AG09319 (cell line): ENCODE measurements at places on chromosomes 5 and 9.

DNA sequence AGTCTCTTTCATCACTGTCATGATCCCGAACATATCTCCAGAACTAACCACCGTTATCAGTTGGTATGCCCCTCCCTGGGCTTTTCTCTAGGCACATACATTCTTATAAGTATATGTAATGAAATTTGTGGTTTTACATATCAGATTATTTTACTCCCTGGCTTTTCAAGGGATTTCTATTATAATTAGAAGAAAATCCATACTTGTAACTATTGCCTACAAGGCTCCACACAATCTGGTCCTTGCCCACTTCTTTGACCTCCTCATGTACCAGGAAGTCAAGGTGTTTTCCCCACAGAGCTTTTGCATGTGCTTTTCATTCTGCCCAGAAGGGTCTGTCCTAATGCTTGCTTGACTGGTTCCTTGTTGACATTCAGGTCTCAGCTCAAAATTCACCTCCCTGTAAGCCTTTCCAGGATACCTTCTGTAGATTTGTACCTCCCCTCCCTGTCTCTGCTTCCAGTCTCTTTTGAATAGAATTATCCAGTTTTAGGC is 33.6 kb upstream of the HSD17B4 start:
- DNase-seq = no peak

- no peak for DNase-seq
Measured at GRCh38 chr9:125969868-125970267, 222.7 kb downstream of the PBX3 start.

- no peak for DNase-seq
Measured at GRCh38 chr5:83817591-83817990, 96.9 kb upstream of the HAPLN1 start.

DNA sequence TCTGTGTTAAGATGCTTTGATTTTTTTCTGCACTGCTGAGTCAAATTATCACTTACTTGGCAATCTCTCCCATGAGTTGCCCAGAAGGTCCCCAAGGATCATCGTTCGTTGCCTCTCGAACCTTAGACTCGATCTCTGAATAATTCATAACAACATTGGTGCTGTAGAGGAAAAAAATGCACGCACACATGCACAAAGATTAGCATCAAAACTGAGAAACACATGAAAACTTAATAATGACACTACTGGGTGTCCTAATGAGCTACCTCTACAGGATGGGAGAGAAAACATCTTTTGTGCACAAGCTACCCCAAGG is 41.6 kb downstream of the CLINT1 start:
- DNase-seq = no peak

DNA sequence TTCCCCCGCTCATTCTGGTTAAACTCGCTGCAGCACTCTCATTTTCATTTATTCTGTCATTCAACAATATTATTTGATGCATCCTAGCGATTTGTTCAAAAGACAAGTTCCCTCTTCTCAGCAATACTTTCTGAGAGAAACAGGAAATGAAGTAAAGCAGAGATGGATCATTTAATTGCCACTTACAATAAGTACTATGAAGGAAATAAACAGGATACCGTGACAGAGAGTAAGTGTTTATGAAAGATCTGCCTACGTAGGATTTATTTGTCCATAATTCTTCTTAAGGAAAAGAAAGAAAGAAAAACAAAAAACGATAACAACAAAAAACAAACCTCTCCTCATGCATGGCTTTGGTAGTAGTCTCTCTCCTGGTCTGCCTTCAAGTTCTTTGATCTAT is 406.8 kb upstream of the ZNF608 start:
- no peak for DNase-seq

GRCh38 chr5:93777620-93778019 is 36.2 kb upstream of the POU5F2 start:
- no peak for DNase-seq

GRCh38 chr9:79329861-79330260 is 241.9 kb upstream of the TLE4 start:
- DNase-seq = no peak

- no peak for DNase-seq
Measured at GRCh38 chr5:74408150-74409043, 232.1 kb downstream of the ENC1 start.

- no peak for DNase-seq
Measured at GRCh38 chr5:54206580-54207229, 103.7 kb downstream of the ARL15 start.

DNA sequence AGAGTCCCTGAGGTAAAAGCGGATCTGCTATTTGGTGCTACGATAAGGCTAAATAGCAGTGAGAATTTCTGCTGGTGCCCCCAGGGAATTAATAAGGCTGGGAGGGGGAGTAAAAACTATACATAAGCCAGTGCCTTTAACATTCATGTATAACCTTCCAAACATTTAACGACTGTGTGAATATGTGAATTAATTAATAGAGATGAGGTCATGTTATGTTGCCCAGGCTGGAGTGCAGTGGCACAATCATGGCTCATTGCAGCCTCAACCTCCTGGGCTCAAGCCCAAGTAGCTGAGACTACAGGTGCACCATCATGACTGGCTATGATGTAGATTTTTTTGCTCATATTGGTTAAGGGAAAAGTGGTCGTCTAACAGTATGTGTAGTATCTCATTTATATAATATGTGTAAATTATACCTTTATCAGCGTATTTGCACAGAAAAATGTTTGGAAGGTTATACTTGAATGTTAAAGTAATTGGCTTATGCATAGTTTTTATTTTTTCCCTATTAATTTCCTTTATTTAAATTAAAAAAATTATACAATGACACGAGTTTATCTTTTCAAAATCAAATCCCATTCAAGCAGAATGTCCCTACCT is 64.6 kb downstream of the EHMT1 start:
- DNase-seq = no peak

DNA sequence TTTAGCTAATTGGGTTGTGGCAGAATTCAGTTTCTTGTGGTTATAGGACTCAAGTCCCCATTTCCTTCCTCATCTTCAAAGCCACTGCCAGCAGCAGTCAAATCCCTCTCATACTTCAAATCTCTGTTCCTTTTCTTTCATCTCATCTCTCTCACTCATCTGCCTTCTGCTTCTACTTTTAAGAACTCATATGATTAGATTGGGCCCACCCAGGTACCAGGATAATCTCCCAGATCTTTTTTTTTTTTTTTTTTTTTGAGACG is 8.0 kb upstream of the REEP5 start:
- no peak for DNase-seq

- DNase-seq = no peak
Measured at GRCh38 chr5:31086839-31087415, 106.6 kb upstream of the CDH6 start.

- no peak for DNase-seq
Measured at GRCh38 chr5:34530637-34531036, 125.5 kb upstream of the RAI14 start.

GRCh38 chr5:15643731-15644130 is 143.8 kb downstream of the FBXL7 start:
- DNase-seq = no peak

GRCh38 chr9:104568868-104569267 is at the start of gene OR13C8:
Gene OR13C8 (plus strand): TSS chr9:104569168. CDS start chr9:104569168, 0 bp downstream.
- DNase-seq = no peak

GRCh38 chr5:177301503-177302165 is 1.9 kb downstream of the RAB24 start:
- DNase-seq = no peak

- DNase-seq = no peak
Measured at GRCh38 chr9:114883709-114884108, 46.7 kb downstream of the TNFSF8 start.

- no peak for DNase-seq
Measured at GRCh38 chr5:14177634-14178033, 34.5 kb downstream of the TRIO start.

DNA sequence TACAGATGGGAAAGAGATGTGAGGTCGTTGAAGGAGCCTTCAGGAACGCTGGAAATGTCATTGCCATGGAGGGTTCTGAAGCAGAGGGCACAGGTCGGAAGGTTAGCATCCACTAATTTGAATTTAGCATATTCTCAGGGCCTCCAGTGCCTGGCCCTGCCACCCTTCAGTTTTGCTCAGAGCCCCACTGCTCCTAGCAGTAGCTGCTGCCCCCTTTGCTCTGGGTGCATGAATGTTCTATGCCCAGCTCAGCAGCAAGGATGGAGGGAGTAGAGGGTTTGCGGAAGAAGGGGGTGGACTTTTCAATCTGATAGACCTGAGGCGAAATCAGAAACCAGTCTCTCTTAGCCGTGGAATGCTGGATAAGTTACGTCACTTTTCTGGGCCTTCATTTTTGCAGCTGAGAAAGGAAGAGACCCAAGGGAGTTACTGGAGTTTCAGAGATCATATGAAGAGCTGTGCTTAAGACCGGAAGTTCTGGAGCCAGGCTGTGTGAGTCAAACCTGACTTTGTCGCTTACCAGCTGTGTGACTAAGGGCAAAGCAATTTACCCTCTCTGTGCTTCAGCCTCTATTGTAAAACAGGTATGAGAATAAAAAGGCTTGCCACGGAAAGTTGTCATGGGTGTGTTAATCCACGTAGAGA is 133.2 kb upstream of the PANK3 start:
- DNase-seq = peak; percentile 80

DNA sequence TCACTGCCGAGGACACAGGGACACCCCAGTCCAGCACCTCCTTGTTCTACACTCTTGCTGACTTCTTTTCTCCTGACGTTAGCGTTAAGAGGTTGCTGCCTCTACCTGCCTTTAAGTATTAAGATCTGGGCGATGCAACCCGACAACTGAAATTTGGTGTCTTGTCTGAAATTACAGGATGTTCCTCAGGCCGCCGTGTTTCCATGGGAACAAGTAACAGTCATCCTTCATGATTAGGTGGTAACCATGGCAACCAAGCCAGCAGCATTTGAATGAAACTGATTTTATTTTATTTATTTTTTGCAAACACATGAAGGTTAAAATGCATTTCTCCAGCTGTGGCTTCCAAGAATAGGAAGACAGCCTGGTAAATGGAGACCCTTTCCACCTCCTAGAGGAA is 20.8 kb downstream of the DAB2IP start:
- DNase-seq = no peak

- DNase-seq = no peak
Measured at GRCh38 chr5:60488466-60489130, 211.4 kb downstream of the DEPDC1B start.

DNA sequence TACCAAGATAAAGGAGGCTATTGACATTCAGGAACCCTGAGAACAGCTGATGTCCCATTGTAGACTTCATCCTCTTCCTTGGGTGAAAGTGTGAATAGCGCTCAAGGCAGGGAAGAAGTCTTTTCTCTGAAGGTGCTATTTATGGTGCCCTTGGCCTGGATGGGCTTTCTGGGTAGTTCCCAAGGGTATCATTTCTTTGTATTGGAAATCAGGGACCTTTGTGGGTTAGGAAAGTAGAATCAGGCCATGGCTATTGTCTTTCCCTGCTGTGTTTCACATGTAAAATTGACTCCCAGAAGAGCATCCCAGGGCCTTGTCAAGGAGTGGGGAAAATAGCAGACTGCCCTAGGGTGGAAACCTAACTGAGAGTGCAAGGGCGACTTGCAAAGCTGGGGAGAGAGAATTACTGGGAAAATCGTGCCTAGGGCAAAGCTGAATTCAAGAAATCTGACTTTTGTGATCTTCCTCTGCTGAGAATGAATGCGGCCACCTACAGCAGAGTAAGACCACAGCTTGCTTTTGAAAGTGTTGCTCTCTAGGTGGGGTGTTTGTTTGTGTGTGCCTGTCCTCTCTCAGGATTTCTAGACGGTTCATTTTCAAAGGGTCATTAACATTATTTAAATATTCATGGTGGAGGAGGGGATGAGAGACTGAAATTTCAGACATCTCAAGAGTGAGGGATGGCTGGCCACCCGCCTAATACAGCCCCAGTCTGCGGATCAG is 160.6 kb downstream of the C9orf152 start:
- no peak for DNase-seq

GRCh38 chr9:129761901-129762369 is 9.1 kb upstream of the PTGES start:
- DNase-seq = no peak

GRCh38 chr5:13470263-13470662 is 474.2 kb downstream of the DNAH5 start:
- DNase-seq = no peak

- no peak for DNase-seq
Measured at GRCh38 chr5:170273968-170274710, 23.4 kb downstream of the LCP2 start.

- DNase-seq = no peak
Measured at GRCh38 chr9:121262423-121262822, 5.5 kb upstream of the GSN start.

- no peak for DNase-seq
Measured at GRCh38 chr9:27581826-27582225, 8.5 kb upstream of the C9orf72 start.

DNA sequence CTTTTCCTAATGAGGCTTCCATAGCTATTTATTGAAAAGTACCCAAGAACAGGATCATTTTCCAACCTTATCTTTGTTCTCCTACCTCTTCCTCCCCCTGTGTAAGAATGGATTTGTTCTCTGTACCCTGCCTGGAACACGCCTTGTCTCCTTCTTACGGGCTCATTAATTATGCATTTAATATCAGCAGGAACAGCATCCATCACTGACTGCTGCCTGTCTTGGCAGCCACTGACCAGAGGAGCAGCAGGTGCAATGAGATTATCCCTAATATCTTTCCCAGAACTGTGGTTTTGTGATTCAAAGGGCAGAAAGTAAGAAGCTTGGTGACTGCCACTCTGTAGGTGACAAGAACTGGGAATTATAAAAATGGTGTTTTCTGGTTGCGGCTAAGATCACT is 19.3 kb upstream of the INSYN2B start:
- no peak for DNase-seq

DNA sequence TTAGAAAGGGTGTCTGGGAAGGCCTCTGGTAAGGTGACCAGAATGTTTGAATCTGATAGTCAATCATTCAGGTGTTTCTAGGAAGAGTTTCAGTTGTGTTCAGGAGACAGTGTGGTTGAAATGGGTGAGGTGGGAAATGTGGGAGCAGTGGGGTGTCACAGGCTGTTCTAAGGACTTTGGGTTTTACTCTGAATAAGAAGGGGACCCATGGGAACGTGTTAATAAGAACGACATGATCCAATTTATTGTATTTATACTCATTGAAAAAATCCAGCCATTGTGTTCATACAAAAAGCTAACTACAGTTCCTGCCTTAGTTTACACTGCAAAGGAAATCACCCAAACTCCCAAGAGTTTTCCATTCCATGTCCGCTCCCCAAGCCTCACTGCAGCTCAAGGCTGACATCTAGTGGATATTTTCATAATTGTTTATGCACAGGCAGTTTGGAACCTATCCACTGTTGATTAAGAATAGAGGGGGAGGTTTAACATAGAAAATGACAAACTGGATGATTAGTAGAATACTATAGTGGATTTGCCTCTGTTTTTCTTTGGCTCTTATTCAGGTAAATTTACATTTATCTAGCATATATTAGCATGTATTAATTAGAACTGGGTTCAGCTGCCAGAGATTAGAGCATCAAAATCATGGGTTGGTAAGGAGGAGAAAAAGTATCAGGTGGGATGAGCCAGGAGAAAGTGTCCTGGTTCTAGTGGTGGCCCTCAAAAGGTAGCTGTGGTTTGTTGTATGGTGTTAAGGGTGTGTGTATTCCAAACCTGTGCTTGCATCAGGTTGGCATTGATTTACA is 17.7 kb downstream of the CAVIN4 start:
- no peak for DNase-seq
